Thoracic aorta (tissue), 2 donors: ENCODE measurements at places on chromosomes 13 and 19.

- DNase-seq, result no peak
These were observed 37.1 kb upstream of the XPO4 start for GRCh38 chr13:20939662-20940061.

DNA sequence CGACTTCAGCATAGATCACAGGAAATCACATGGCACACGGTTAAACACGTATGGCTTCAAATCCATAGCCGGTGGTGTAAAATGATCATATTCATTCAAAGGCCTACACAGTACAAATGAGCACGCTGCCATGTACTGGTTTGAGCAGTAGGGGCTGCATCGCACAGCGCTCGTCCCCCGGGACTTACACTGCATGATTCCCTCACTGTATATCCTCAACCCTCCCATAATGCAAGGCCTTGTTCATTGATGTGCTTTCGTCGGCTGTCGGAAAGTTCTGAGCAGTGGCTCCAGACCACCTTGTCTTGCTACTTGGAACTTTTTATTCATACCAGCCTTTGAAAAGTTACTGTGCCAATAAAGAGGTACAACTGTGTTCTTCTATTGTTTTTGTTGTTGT lies 578.2 kb downstream of the MYO16 start:
- DNase-seq, result no peak

- DNase-seq, result no peak
These were observed 26.2 kb upstream of the SLITRK6 start for GRCh38 chr13:85825454-85825853.

DNA sequence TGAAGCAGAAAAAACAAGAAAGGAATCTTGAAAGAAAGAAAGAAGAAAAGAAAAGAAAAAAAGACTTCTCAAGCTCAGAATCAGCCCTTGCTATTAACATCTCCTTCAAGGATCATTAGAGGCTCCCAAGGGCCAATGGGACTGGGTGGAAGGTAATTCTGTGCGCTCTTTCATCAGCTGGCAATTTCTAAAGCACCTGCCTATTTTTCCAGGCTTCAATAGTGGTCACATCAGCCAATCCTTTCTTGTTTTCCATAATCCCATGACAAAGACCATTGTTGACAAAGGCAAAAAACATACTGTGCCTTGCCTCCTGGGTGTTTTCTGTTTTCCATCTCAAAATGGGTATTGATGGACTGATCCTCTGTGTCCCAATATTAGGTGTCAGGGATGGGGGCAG lies 88.2 kb upstream of the TSC22D1 start:
- DNase-seq, result no peak

GRCh38 chr19:14840206-14840605 lies 5.2 kb upstream of the OR7A5 start:
- no peak for DNase-seq

- DNase-seq, result no peak
These were observed 115.3 kb downstream of the LRCH1 start for GRCh38 chr13:46668302-46668720.

- DNase-seq, result no peak
These were observed 968 bp downstream of the RAVER1 start for GRCh38 chr19:10332158-10332964.
